ENCODE measurements at places on chromosomes 6 and 20. TPM values are rescaled to one million over a fixed set of nuclear protein-coding genes. Genes with fewer than 3 reads are reported as not detected.

Gene PPP1R3D
- 4.8 TPM for total RNA-seq

Gene ANGPT4
- not detected for total RNA-seq

DNA sequence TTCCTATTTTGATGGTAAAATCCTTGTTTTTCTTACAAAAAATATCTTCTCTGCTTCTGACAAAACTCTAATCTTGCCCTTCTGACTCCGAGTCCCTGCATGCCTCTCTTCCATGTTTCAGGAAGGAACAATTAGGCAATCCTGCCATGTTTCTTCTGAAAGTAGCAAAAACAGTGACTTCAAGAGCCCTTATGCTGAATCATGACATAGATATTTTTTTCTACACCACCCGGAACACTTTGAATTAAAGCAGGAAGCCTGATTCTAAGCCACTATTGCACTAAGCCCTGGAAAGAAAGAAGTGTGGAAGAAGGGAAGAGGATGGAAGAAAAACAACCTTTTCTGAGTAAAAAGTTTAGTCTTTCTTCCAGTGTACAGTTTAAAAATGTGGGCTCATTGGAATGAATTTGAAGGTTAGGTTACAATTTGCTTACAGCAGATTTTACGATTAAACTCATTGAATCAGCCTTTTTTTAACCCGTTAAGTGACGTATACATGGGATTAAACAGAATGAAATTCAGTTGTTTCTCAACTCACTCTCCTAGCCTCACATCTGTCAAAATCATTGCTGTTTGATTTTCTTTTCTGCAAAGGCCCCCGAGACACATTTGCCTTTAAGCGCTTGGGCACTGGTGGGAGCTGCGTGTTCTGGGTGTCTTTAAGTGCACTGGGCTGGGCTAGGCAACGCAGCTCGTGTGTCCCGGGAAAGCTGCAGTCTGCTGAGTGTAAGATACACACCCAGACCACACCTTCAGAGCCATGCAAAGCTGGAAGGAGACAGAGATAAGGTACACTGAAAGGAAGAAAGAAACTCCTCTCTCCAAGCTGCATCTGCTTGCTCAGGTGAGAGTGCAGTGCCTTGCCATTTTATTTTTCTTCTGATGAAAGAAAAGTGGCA lies 159.4 kb upstream of the CITED2 start:
- peak; percentile 84 for DNase-seq

Gene DUSP15
- total RNA-seq, result 9.9 TPM

DNA sequence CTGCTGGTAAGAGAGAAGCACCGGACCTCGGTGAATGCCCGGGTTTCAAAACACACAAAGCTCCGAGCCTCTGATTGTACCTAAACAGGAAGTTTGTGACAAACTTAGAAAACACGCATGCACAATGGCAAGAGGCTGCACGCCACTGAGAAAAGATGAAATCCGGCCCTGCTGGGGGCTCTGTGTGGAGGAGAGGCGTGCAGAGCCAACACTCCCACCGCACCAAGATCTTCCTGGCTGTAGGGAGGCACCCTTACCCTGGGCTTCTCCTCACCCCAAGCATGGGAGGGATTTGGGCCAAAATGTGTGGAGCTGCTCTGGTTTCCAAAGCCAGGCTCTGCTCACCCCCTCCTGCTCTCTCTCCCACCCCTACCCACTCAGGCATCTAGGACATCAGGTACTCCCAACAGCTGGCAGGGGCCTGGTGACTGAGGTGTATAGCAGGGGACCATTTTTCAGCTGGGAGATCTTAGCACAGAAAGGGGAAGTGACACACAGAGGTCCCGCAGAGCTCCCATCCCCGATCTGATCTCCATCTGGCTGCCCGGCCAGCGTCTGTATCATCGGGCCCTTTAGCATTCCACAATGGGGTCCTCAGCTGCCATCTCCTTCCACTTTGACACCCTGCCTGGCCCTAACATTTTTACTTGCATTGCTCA lies 84.2 kb downstream of the TRERF1 start:
- no peak for DNase-seq

GRCh38 chr6:108872141-108872557 lies 23.9 kb downstream of the ARMC2 start:
- DNase-seq, result no peak

Gene TMEM30A
- 136 TPM for total RNA-seq

- no peak for DNase-seq
Measured at GRCh38 chr20:46999801-47000465, 105.3 kb downstream of the EYA2 start.

Gene UBE2V1
- total RNA-seq, result 77.1 TPM

Gene BMP2
- total RNA-seq, result 10.6 TPM

Data from fibroblast of the aortic adventitia (primary cell).